ENCODE measurements at places on chromosomes 2 and 18.

- no peak for DNase-seq
Measured at GRCh38 chr2:75221862-75222261, 22.5 kb upstream of the TACR1 start.

GRCh38 chr18:32300914-32301313, 111.1 kb downstream of the MEP1B start:
- DNase-seq, result no peak

DNA sequence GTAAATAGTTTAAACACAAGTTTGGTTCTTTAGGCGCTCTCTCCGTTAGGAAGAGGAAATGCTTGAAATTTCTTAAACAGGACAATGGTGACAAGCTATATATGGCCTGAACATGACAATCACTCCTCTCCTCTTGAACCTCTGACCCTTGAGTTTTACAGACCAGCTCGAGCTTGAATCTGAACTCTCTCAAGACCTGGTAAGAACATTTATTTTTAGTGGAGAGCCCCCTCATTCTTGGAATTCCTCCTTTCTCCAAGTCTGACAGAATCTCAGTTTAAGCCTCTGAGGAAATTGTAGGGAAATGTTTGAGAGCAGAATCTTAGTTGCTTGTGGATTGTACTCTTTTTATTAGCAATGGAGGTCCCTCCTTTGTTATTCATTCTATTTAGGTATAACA, 1293.6 kb upstream of the ZEB2 start:
- no peak for DNase-seq

GRCh38 chr2:226337941-226338600, 461.5 kb downstream of the IRS1 start:
- DNase-seq, result no peak

DNA sequence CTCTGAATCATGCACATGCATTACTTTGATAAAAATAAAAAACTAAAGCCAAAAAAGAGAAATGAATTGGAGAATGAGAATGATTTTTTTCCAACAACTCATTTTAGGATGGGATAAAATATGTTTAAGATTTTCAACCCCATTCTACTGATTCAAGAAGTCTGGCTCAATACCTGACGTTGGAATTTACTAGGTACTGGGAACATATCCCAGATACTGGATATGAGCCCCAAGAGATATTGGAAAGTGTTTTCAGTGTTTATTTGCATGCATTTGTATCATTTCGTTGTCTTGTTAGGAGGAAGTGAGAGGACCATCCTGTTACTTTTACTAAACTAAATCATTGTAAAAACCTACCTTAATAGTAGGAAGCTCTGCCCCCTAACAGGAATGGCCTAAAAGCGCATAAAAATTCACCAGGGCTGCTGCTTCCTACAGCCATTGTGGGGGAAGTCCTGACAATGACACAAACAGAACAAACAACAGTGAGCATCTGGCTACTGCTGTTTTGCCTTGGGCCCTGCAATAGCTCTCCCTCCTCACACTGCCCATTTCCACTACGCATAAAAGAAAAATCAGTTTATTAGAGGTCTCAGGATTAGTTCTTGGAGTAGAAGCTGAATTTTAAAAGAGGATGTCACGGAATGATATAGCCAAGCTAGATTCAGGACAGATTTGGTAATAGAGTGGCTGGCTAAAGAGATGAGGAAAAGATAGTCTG, 35.2 kb downstream of the ANKAR start:
- no peak for DNase-seq

- no peak for DNase-seq
Measured at GRCh38 chr2:20061476-20061875, 10.0 kb upstream of the LAPTM4A start.

DNA sequence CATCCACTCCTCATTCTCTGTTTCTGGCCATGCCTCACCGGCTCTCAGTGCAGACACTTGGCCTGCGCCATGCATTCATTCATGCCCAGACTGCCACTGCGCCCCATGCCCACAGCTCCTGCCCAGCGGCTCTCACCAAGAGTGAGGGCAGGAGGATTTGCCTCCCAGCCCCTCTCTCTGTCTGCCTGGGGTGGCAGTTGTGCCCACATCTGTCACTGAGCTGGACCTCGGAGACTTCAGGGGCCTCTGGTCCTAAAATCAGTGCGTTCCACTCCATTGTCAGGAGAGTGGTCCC, 75.1 kb downstream of the CIB4 start:
- DNase-seq, result no peak

- DNase-seq, result no peak
Measured at GRCh38 chr18:35059280-35059927, 18.2 kb downstream of the MAPRE2 start.

- DNase-seq, result no peak
Measured at GRCh38 chr2:46836295-46837111, 79.1 kb downstream of the MCFD2 start.

GRCh38 chr2:133811409-133812125, 243.3 kb upstream of the NCKAP5 start:
- DNase-seq, result no peak

GRCh38 chr2:101190747-101191516, 39.8 kb upstream of the TBC1D8 start:
- DNase-seq, result no peak

- no peak for DNase-seq
Measured at GRCh38 chr2:173457366-173457765, 102.7 kb downstream of the CDCA7 start.

- no peak for DNase-seq
Measured at GRCh38 chr2:152864601-152865149, 146.3 kb downstream of the ARL6IP6 start.

- DNase-seq, result no peak
Measured at GRCh38 chr2:31660165-31660564, 79.4 kb upstream of the SRD5A2 start.

DNA sequence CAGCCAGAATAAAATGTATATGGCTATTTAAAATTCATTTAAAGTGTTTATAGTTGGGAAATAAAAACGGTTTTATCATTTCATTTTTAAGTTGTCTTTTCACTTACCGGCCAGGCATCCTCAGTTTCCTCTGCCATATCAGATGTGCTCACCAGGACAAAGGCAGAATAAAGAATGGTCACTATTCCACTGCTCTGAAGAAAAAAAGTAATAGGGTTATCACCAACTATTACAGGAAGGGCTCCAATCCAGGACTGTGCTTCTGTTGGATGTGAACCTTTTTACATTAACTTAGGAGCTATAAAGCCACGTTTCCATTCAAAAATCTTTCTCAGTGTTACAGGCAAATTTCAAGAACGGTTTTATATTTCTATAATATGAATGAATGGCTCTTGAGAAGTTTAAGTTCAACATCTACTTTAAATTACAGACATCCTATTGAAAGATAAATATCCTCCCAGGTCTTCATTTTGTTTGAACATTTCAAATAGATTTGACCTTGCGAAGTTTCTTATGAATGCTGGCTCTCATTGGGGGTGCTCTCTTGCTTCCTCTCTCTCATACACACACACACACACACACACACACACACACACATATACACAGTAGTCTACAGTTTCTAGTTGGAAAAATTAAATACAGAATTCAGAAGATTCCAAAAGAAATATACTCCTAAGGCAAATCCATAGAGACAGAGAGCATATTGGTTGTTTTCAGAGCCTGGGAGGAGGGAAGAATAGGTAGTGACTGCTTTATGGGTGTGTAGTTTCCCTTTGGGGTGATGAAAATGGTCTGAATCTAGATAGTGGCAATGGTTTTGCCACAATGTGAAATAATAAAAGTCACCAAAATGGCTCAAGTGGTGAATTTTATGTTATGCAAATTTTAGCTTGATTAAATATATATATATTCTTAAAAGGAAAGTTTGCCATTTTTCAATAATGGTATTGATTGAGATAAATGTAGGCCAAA, 2.9 kb upstream of the SLC40A1 start:
- no peak for DNase-seq

DNA sequence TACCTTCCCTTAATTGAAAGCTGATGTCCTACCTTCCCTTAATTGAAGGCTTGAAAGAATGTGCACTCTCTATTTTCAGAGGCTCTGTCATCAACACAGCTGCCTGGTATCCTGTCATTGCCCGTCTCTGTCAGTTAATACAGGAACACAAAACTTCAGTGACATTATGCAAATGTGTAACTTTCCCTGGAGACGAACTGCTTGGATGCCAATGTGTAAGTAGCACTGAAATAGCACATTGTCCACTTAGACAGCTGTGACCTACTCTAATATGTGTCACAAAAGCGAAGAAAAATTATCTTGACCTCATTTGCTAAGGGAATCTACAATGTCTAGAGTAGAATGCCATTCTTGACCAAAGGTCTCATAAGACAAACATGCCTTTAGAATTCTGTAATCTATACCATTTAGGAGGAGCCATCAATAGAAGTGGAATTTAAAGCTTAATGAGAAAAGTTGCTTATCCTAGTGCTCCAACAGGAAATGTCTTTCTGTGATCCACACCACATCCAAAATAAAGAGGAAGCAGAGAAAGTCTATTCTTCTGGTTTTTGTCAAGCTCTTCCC, 138.1 kb downstream of the BARD1 start:
- DNase-seq, result no peak

All from CD4-positive, alpha-beta memory T cell (primary cell).